ENCODE measurements at places on chromosomes 11 and 22.

DNA sequence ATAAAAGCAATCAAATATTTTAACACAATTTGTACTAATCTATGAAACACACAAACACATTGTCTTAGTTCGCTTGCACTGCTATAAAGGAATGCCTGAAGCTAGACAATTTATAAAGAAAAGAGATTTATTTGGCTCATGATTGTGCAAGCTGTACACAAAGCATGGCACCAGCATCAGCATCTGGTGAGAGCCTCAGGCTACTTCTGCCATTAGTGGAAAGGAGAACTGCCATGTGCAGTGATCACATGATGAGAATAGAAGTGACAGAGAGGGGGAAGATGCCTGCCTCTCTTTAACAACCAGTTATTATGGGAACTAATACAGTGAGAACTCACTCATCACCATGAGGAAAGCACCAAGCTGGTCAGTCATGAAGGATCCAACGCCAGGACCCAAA lies 105.1 kb downstream of the GUCY1A2 start:
- DNase-seq = no peak

GRCh38 chr22:30891443-30891755 lies 77.2 kb downstream of the MORC2 start:
- DNase-seq = no peak

DNA sequence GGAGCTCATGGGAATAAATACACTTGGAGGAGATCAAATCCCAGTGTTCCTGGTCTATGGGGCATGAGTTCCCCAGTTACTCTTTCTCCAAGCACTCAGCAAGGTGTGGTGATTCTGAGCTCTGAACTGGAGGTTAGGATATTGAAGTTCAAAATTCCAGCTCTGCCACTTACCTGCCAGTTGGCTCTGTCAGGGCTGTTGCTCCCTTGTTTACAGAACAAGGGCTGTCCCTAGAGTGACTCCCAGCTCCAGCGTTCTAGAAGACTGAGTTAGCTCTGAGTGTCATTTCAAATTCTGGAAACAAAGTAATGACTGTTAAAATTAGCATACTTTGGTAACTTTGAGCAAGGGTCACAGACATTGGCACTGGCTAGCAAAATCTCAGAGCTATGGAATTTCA lies 69.7 kb upstream of the ZBED5 start:
- DNase-seq = no peak

DNA sequence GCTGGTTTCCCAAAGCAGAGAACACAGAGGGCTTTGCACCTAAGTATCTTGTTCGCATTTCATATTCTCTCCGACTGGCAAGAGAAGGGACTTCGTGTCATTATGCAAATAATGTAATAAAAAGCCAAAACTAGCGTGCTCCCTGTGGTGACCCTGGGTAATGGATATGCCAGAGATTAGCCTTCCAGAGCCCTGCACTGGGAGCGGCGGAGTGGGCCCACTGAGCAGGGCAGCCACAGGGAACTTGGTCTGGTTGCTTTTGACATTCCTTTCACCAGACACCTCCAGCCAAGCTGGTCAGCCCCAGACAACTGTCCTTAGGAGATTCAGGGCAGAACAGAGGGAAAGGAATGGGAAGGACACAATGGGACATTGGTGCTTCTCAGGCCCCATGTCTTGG lies 56.1 kb downstream of the FLI1 start:
- no peak for DNase-seq

GRCh38 chr22:39765661-39766060 lies 127.9 kb downstream of the ENTHD1 start:
- no peak for DNase-seq

DNA sequence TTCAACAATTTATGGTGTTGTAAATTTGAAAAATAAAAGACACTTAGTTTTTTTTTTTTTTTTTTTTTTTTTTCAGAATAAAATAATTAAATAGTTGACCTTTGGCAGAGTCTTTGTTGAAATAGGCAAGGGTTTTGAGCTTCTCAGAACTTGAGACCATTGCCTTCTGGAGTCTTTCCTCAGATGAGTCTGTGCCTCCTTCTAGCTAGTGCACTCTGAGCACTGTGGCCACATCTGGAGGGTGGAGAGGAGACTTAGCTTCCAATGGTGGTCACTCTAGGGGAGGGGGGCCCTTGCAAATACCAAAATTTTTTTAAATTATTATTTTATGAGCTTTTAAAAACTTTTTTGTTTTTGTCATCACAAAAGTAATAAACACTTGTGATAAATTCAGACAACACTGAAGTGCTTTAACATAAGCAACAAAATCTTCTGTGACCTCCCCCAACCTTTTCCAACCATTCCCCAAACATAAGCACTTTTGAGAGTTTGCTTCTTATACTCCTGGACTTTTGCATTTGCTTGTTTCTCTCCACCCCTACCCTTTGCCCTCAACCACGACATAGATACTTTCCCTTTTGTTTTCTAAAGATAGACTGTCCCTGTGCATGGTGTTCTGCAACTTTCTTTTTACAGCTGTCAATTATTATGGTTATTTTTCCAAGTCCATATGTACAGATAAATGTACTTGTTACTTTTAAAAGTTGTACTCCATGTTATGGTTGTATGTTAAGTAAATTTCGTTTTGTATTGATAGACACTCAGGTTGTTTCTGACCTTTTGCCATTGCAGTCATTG lies 41.1 kb downstream of the BMAL1 start:
- DNase-seq = no peak

DNA sequence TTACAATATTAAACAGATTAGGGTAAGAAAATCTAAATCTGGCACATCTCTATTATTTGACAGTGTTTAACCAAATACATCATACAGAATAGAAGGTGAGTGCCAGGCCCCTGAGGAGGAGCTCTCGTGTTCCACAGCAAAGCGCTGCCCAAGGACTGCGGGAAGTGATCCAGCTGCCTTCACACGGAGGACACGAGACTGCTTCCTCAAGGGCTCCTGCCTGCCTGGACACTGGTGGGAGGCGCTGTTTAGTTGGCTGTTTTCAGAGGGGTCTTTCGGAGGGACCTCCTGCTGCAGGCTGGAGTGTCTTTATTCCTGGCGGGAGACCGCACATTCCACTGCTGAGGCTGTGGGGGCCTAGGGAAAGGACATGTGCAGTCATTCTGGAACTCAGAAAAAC lies 71.1 kb downstream of the NCAPD3 start:
- DNase-seq = no peak

GRCh38 chr22:27959335-27960090 lies 40.5 kb upstream of the PITPNB start:
- DNase-seq = no peak

GRCh38 chr11:10295064-10295901 lies 1.3 kb upstream of the SBF2 start:
- DNase-seq = no peak

DNA sequence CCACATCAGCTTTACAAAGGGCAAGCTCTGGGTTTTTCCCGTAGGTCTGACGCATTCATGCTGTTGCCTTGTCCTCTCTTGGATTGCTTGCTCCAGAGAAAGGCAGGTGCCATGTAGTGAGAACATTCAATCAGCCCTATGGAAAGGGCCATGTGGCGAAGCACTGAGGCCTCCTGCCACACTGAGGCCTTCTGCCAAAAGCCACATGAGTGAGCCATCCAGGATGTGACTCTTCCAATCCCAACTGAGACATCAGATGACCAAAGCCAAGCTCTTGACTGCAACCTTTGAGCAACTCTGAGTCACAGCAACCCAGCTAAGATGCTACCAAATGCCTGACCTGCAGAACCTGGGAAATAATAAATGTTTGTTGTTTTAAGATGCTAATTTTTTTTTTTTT lies 9.0 kb upstream of the PANX3 start:
- no peak for DNase-seq

GRCh38 chr22:27073601-27074425 lies 416.4 kb downstream of the MIAT start:
- no peak for DNase-seq

DNA sequence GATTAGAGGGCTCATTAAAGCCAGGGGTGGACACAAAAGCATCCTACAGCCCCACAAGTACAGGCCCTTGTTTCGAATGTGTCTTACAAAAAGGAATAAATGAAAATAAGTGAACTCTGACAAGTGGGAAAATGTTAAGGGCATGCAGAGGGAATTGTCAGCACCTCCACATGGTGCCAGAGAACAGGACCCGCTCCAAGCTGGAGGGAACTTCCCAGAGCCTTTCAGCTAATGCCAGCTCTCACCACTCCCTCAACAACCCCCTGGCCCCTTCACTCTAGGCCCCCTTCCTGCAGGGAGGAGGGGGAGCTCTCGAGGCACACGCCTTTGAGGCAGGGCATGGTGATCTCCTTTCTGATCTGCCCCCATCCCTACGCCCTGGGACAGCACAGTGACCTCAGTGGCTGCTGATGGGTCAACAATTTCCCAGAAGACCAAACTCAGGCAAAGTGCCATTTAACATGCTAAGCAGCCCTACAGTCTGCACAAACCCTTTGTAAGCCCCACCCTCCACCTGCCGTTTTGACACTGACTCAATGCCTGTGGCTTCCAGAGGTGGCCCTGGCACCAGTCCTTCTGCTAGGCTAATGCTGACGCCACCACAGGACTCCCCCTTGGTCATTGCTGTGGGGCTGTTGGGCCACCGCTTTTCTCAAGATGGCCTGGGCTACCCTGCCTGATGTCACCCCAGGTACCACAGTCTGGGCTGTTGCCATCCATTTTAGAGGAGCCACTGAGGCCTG lies 12.5 kb upstream of the CHST1 start:
- peak; percentile 9 for DNase-seq

DNA sequence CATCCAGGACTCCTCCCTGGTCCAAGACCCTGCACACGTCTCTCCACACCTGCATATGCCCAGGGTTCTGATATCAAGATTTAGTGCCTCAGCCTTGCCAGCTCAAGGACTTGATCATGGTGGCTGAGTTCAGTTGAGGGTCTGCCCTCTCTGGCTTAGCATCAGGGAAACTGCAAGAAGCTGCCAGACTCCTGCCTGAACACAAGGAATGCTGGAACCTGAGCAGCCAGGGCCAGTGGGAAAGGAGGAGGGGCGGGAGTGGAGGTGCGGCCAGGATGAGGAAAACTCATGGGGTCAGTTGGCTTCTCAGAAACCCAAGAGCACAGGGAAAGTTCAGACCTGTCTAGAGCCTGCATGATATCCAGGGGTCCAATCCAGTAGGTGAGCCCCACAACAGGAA lies 546.1 kb downstream of the BUD13 start:
- no peak for DNase-seq

GRCh38 chr22:46947516-46948257 lies 185.2 kb downstream of the TBC1D22A start:
- no peak for DNase-seq

DNA sequence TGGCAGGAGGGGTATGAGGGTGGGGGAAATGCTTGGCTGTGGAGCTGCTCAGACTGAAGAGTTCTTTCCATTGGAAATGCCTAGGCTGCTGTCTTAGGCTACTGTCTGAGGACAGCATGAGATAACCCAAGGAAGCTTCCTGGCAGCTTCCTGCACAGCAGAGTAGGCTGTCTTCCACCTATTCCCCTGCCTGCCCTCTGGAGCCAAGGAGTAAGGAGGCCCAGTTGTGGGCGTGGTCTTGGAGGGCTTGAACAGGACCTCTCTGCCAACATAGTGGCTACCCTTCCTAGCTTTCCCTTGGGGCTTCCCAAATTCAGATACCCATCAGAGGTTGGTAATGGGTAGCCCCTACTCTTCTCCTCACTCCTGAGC lies 25.9 kb downstream of the PHLDB1 start:
- no peak for DNase-seq

GRCh38 chr11:2374456-2375201 lies 2.5 kb upstream of the CD81 start:
- no peak for DNase-seq

- no peak for DNase-seq
Measured at GRCh38 chr22:37659066-37659896, 758 bp downstream of the PDXP start.

DNA sequence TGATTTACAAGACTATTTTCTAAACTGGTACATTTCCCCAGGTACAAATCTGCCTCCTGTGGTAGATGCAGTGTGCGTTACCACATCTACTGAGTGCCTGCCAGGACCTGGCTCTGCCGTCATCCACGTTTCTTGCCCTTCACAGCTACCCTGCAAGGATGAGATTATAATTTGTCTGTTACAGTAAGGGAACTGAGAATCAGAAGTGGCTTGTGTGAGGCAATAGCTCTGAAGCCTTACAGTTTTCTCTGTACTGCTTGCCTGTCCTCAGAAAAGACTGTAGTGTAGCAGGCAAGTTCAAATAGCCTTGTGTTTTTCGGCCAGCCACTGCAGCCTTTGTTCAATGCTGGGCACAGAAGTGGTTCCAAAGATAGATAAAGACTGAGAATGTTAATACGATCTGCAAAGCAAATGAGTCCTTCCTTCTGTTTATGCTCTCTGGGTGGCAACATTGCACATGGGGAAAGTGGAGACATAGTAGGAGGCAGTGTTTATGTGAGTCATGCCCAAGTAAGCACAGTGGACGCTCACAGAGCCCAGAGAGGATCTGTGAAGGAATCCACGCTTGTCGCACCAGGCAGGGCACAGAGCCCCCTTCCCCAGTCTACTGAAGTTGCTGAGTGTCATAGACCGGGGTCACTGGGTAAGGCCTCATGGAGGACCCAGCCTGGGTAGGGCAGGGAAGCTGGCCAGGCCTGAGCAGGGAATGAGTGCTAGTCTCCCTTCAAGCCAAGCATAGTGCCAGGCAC lies 49.1 kb downstream of the MICAL2 start:
- no peak for DNase-seq

GRCh38 chr11:111448414-111448813 lies 63.8 kb downstream of the BTG4 start:
- no peak for DNase-seq

DNA sequence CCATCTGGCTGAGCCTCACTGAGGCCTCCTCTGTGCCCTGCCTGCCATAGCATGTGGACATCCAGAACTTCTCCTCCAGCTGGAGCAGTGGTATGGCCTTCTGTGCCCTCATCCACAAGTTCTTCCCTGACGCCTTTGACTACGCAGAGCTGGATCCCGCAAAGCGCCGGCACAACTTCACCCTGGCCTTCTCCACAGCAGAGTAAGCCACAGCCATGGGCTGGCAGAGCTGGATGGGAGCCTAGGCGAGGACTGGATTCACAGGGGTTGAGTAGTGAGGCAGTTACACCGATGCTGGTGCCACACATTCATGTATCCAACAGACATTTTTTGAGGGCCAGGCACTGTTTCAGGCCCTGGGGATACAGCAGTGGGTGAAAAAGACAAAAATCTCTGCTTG lies 9.1 kb downstream of the SMTNL1 start:
- DNase-seq = no peak

DNA sequence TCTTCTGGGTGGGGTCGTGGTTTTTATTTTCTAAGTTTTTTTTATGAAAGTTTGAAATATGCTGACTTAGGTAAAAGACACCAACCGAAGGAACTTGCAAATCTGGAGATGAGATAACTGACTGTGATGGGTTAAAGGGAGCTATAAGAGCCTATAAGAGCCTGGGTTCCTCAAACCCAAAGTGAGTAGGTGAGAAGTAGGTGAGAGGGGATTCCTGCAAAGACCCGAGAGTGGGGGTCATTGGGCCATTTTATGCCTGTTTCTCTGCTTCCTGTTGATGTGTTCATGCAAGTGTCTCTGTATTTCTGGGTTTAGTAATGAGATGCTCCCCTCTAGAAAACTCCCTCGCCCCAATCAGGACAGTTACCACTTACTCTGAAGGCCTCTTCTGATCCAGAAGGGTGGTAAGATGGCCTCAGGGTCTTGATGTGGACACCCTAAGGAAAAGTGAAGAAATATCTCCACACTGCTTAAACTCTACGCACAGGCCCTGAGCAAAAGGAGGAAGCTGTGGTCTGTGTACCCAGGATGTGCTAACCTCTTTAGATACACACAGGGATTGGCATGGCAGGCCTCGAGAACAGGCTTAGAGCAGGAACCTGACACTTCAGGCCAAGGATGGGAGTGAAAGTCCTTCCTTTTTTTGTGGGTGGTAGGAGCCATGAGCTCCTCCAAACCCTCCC lies 1.8 kb downstream of the FLI1 start:
- no peak for DNase-seq

GRCh38 chr11:57787920-57788702 lies 26.5 kb downstream of the CTNND1 start:
- DNase-seq = no peak

Data from DMS79 treated with DMSO at 0.1 percent for 48 hours (cell line).